ENCODE measurements at places on chromosomes 16 and 17.

DNA sequence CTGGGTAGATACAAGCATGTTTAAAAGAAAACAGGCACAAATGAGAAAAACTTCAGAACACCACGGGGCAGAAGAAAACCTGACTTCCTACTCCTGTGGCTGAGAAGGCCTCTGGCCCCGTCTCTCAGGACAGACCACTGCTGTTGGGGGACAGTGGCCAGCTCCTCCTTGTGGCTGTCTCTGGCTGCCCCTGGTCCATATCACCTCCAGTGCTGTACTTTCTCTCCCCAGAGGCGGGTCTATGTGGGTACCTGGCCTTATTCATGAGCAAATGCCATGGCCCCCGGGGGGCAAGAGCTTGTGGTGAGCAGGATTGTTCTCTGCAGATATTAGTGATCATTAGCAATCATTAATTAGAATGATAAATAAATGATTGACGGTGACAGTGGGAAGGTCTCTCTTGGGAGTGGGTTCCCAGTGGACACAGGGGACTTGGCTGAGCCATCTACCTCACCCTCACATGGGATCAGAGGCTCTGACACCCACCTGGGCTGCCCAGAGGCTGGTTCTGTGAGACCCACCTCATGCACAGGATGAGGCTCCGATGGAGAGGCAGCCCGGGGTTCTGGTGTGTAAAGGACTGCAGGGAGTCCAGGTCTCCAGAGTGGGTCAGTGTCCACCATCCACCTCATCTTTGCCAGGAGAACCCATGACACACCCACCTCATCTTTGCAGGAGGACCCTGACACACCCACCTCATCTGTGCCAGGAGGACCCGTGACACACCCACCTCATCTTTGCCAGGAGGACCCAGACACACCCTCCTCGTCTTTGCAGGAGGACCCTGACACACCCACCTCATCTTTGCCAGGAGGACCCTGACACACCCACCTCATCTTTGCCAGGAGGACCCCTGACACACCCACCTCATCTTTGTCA, 30.6 kb upstream of the CBFA2T3 start:
- no peak for DNase-seq

DNA sequence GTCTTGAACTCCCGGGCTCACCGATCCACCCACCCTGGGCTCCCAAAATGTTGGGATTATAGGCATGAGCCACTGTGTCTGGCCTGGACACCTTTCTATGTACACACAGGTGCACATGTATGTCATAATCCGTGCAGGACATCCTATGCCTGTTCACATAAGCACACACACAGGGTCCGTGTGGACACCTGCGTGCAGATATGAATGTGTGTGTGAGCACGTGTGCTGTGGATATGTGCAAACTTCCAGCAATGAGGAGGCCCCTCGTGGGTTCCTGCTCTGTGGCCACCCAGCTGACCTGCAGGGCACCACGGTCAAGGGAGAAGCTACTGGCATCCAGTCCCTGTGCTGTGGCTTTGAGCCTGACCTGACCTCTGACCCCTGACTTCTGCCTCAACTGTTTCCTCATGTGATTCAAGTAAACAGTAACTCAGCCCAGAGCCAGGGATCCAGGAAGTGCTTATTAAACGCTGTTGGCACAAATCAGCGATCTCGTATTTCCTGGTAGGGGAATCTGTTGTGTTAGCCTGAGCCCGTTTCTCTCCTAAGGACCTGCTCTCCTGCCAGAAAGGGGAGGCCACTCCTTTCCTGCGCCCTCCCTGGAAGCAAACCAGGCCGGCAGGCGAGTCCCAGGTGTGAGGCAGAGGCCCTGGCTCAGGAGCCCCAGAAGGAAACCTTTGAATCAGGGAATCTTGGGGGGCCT, 6.5 kb downstream of the CPNE7 start:
- no peak for DNase-seq

DNA sequence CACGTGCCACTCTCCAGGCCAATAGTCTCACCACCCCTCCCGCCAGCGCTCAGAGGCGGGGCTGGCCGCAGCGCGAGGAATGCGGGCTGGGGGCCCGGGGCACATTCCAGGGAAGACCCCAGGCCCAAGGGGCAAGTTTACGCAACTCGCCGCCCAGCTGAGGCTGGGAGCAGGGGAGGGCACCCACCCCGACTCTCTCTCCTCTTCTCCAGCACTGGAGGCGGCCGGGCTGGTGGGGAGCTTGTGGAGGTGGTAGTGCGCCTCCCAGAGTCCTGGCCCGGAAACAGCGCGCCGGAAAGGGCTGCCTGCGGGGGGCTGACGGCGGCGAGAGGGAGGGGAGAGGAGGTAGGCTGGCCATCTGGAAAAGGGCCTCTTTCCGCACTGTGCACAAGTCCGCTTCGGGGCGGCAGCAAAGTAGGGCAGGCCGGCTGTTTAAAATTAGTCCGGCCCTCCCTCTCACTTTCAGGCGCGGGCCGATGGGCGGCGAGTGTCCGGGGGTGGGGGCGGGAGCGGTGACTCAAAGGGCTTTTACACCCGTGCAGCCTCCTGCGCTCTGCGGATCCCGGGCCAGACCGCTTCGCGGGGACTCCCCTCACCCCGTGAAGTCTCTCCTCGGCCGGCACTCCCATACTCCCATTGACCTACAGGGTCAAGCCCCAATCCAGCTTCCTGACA, 1.1 kb downstream of the FHOD1 start:
- DNase-seq = no peak

DNA sequence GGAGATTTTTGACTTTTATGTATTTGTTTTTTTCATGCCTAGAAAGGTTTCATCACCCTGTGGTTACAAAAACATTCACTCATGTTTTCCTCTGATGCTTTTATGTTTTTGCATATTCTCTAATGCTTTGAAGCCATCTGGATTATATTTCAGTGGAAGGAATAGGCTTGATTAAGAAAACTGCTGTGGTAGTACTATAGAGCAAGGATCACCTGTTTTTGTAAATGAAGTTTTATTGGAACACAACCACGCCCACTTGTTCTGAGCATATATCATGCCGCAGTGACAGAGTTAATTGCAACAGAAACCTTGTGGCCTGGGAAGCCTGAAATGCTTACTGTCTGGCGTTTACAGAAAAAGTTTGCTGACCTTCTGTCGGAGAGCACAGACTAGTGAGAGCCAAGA, 11.5 kb downstream of the COX10 start:
- no peak for DNase-seq

DNA sequence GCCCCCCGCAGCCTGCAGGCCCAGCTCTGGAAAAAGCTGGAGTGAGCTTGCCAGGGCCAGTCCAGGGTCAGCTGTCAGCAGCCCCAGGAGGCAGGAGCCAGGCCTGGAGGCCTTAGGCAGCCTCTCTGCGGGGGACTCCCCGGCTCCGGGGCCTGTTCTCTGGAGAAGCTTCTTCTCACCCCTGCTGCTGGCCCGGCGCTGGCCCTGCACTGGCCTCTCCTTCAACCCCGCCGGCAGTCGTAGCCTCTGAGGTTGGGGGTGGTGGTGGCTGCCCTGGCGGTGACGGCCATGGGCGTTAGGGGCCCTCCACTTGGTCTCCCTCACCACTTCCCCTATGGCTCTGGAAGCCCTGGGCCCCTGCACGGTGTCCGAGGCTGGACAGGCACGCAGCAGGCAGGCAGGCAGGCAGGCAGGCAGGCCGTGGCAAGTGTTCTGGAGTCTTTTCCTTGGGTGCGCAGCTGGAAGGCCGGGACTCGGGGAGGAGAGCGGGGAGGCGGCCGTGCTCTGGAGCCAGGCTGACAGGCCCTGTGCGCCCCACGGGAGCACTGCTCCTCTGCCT, 2.1 kb downstream of the FOXF1 start:
- DNase-seq = no peak

- DNase-seq = no peak
These were observed 3.0 kb downstream of the ERN1 start for GRCh38 chr17:64126918-64127317.

GRCh38 chr17:18037486-18037885, 1.5 kb downstream of the ATPAF2 start:
- DNase-seq = no peak

DNA sequence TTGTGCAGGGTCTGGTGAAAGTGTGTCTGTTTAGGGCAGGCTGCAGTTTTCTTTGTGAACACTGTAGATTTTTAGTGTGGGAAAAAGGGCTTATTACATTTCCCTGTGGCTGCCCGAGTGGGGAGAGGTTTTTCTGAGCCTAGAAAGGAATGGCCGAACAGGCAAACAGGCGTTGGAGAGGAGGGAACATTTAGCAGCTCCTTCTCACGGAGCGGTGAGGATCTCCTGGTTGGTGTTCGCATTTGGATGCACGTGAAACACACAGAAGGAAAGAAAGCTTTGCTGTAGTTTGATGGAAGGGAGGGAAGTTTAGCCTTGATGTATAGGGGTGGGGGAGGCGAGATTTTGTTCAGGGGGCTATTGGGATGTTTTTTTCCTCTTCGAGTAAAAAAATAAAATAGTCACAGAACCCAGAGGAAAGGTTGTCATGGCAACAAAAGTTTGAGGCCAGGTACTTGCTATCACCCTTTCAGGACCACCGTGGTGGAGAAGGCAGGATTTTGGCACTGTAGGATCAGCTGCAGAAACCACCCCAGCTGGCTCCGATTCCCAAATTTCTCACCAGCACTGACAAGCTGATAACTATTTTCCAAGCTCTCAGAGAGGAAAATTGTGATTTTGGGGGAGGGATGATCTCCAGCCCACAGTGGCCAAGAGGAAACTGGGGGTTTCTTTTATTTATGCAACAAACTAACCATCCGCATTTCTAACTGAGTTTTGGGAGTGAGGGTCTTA, 3.5 kb downstream of the GSG1L start:
- DNase-seq = no peak

GRCh38 chr16:12798846-12799245, 4.8 kb downstream of the CPPED1 start:
- no peak for DNase-seq

DNA sequence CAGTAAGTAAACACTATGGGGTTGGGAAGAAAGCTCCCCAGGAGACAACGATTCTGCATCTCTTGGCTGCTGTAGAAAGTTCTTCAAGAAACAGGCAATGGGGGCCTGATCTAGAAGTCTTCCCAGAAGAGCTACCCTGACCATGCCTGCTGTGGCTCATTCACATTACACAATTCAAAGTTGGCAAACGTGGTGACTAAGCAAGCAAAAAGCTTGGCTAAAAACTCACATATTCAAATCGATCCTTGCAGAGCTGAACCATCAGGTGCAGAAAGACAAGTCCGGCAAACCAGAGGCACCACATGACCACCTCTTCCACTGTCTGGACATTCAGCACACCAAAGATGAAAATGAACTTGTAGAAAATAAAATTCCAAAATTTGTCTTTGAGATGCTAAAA, 16.1 kb downstream of the AMFR start:
- DNase-seq = no peak

- DNase-seq = no peak
These were observed 55.4 kb downstream of the JPH3 start for GRCh38 chr16:87657621-87658192.

GRCh38 chr16:54932737-54933254, 2.1 kb downstream of the IRX5 start:
- DNase-seq = no peak

DNA sequence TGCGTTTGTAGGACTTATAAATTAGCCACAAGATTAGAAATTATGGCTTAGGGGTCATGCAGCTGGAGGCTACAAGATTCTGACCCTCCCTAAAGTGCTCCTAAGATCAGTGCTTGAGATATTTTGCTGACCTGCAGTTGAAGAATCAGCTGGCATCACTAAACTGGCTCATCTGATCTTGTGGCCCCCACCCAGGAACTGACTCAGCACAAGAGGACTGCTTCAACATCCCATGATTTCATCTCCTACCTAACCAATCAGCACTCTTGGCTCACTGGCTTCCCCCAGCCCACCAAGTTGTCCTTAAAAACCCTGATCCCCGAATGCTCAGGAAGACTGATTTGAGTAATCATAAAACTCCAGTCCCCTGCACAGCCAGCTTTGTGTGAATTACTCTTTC, 86.4 kb upstream of the ERCC4 start:
- no peak for DNase-seq

- no peak for DNase-seq
These were observed 6.6 kb upstream of the ZNF263 start for GRCh38 chr16:3276679-3277078.

DNA sequence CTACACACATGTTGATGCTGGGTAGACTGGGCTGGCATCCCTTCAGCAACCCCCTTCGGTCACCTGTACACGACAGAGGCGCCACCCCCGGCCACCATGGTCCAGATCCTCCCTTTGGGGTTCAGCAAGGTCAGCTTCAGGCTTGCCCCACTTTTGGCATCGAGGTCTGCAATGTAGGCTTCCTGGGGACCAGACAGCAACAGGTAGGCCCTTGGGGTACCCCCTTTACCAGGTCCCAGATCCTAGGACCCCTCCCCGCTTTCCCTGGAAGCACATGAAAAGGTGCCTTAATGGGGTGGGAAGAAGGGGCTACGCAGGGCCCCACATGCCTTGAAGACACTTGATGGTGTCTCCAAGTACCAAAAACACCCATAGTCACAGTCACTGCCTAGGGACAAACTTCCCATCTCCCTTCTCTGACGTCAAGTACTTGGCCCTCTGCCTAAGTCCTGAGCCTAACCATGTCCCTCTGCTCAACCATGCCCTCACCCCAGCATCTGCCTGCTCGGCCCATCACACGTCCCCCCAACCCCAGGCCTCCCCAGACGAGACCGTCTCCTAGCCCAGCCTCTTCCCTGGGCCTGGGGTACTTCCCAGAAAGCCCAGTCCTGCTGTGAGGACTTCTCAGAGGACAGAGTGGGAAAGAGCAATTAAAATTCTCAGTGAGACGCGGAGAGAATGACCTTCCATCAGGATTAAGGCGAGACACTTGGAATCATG, 12.1 kb downstream of the ACLY start:
- no peak for DNase-seq

- DNase-seq = no peak
These were observed 39.7 kb downstream of the RPTOR start for GRCh38 chr17:80584176-80584905.

- no peak for DNase-seq
These were observed 826.9 kb upstream of the CDH8 start for GRCh38 chr16:62863139-62863538.

DNA sequence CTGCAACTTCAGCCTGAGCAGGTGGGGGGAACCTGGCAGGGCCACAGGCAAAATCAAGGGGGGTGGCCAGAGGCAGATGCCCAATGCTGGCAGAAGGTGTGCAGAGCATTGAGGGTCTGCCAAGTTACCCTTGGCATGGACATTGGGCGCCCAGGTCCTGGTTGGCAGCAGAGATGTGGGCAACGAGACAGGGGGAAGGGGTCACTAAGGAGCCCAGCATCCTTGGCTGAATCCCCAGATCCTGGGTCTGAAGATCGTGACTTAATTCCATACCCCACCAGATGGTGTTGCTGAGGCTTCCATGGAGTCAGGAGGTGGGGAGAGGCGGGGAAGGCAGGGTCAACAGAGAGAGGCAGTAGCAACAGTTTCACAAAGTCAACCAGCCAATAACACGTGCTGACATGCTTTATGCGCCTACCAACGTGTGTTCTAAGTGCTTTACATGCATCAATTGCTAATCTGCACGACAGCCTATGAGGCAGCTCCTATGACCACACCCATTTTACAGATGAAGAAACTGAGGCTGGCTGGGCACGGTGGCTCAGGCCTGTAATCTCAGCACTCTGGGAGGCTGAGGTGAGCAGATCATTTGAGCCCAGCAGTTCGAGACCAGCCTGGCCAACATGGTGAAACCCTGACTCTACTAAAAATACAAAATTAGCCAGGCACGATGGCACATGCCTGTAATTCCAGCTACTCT, 83.3 kb downstream of the GSG1L start:
- no peak for DNase-seq

Data from stimulated activated CD4-positive, alpha-beta T cell treated with anti-CD3 and anti-CD28 coated beads, TNF-alpha, amount 100 ng/mL, for 24 hours (primary cell).